ENCODE measurements at places on chromosomes 4 and X.
A peak's percentile ranks its signal among the peaks of the same experiment; 100 is the strongest.

- DNase-seq = no peak
Observed at GRCh38 chr4:16897991-16898827, at the start of gene LDB2. TSS of gene LDB2 (minus strand) at chr4:16898645.

- no peak for DNase-seq
Observed at GRCh38 chr4:98890702-98891455, 38.1 kb downstream of the EIF4E start.

DNA sequence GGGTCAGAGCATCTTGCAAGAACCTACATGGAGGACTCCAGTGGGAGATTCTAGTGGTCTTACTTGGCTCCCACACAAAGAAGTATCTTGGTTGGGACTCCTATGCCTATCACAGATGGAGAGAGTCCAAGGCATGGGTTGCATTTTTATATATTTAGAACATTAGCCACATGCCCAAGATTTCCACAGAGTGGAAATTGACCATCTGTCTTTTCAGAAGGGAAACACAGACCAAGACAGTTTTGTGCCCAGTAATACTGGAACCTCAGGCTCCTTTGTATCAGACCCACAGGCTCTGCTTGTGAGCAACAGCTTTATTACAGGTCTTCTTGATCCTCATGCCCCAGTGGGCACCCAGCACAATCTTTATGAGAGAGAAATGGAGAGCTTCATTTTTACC is 43.6 kb downstream of the PAGE2 start:
- no peak for DNase-seq

DNA sequence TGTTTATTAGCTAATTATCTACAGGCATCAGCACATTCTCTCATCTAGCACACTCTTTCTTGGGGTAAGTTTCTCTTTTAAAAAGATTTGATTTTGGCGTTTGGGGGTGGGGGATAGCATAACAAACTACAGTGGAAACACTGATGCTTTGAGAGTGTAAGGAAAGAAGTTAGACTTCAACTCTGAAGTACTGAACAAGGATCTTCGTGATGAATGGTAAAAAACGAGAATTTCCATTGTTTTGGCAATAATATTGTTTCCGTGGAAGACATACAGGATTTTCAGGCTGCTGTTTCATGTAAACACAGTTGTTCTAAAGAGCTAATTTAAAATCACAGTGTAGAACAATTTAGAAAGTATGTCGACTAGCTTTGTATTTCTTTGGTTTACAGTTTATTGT is 451 bp downstream of the LPAR4 start:
- DNase-seq = no peak

GRCh38 chr4:26094911-26095310 is 180.9 kb downstream of the SMIM20 start:
- DNase-seq = no peak

DNA sequence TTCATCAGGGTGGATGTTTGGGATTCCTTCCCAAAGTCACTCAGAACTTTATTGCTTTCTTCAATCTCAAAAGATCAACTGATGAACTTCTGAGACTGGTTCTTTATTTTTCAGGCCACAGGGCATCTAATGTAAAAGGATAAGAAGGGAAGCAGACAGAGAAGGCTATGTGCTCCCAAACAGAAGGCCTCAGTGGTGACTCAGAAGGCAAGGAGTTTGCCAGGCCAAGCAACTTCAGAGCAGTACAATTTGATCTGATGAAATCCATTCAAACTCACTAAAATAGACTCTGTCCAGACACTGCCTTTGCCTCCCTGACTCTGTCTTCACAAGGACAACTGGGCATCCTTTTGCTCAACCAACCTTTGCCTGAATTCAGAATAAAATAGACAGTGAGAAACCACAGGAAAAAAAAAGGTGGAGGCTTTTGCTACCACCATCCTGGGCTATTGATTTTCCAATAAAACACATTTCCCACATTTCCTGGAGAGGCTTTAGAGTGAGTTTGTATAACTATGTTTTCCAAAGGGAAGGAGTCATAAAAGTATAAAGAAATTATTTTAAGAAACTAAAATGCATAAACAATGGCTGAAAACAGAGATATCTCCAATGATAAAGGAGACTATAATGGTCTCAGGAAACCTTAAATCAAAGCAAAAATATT is 55.2 kb downstream of the ARHGEF6 start:
- no peak for DNase-seq

DNA sequence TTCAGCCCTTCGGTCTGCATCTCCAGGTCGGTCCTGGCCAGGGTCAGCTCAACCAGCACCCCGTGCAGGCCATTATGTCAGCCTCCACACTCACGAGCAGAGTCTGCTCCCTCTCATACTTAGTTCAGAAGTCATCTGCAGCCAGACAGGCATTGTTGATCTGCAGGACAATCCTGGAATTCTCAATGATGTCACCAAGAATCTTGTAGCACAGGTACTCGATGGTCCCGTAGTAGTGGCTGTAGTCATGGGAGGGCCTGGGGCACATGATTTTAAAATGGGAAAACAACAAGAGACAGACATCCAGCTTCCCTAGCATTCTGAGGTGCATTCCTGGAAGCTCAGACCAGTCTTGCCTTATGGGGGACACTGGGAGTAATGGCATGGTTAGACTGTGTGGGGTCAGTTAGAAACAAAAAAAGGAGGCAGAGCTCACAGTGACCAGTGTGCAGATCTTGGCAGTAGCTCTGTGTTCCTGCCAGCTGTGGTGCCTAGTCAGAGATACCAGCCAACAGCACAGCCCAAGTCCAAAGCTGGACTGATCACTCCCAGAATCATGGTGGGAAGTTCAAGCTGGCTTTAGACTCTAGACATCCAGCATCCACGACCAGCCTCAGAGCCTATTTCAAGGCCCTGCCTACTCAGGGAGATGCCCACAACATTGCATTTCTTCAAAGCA is 31.9 kb downstream of the LRIT3 start:
- DNase-seq = no peak

GRCh38 chr4:57614257-57614932 is 504.2 kb upstream of the IGFBP7 start:
- no peak for DNase-seq

- DNase-seq = no peak
Observed at GRCh38 chrX:48789366-48790220, 3.2 kb downstream of the GATA1 start.

DNA sequence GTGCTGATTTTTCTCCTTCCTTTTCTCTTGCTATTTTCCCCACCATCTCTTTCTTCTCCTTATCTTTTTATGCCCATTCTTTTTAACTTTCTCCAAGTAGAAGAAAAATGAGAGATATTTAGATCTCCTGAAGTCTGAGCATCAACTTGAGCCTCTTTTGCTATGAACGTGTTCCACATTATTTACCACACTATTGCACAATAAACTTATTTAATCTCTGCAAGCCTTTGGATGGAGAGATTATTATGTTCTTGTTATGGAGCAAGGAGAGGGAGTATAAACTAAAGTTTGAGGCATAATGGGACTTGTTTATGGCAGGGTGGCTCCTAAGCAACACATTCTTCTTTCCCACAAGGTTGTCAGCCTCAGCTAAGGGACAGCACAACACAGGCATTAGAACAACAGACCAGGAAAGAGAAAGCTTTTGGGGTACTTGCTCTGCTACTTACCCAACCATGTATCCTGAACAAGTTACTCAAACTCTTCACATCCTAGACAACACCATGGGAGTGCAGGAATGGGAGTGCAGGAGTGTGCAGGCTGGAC is 365.5 kb upstream of the BOD1L1 start:
- DNase-seq = no peak

GRCh38 chr4:168636506-168637196 is 139.8 kb downstream of the PALLD start:
- DNase-seq = no peak

DNA sequence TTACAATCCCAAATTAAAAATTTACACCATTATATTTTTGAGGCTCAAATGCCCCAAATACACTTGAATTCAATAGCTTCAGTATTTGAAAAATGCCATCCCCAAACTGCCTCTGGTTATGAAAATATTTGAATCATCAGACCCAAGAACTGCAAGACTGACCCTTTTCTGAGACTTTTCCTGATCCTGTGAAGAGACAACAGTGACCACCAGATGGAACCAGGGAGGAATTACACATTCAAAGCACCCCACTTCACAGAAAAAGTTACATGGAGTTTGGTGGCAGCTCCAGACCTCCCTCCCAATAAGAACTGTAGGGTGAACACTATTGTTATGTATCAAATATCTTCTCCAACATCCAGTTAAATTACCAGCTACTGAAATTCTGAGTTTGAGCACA is 44.0 kb upstream of the SCD5 start:
- DNase-seq = no peak

DNA sequence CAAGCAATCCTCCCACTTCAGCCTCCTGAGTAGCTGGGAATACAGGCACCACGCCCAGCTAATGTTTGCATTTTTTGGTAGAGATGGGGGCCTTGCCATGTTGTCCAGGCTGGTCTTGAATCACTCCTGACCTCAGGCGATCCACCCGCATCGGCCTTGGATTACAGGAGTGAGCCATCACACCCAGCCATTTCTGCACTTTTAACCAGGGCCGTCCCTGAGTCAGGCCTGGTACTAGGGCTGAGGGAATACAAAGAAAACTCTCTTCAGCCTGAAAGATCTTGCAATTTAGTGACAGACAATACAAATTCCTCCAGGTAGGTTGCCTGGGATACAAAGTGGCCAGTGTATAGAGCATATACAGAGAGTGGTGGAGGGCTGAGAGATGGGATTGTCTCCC is 65.8 kb downstream of the BCOR start:
- DNase-seq = no peak

GRCh38 chrX:63349307-63349706 is 1.8 kb downstream of the SPIN4 start:
- no peak for DNase-seq

DNA sequence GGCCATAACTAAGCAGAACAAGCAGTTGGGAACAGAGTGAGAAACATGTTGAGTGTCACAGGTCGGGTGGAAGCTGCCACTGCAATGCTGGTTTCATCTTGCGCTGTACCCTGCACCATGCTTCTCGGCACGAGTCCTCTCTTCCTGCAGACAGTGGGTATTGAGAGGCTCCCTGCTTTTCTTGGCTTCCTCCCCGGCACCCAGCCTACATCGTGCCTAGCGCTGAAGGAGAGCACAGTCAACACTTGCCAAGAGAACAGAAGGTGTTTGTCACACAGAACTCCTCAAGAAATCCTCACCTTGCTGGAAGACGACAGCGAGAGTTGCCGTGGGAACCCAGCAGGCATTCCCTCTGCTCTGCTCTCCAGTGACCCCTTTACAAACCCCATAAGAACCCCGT is 53.6 kb downstream of the EVC2 start:
- DNase-seq = no peak

DNA sequence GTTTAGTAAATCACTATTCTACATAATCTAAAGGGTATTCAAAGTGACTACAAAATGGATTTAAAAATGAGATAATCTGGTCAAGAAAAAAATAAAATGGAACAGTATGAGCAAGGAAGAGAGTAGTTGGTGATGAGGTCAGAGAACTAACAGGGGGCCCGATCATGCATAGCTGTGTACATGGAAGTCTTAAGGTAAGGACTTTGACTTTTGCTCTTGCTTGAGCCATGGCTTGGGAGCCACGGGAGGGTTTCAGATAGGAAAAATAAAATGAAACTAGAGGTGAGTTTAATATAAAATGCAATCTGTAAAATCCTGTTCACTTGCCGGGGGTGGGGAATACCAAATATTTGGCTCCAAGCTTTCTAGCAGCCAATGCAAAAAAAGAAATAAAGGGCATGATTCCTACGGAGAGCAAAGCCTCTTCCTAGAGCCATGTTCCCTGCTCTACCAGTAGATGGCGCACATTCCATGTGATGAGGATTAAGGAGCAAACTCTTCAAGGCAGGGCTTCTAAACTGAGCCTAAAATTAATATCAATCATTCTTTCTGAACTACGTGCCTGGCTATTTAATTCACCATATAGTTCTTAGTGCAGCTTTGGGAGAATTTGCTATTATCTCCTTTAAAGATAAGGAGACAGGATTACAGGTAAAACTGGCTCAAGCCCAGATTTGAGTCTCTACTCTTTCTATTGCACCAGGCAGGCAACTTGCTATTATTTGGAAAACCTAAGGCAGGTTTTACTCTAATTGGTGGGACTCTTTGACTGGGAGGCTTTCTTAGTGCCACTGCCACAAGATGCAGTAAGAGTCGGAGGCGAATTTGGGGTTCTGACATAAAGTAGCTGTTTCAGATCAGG is 6.8 kb upstream of the CLCN5 start:
- peak; percentile 50 for DNase-seq

DNA sequence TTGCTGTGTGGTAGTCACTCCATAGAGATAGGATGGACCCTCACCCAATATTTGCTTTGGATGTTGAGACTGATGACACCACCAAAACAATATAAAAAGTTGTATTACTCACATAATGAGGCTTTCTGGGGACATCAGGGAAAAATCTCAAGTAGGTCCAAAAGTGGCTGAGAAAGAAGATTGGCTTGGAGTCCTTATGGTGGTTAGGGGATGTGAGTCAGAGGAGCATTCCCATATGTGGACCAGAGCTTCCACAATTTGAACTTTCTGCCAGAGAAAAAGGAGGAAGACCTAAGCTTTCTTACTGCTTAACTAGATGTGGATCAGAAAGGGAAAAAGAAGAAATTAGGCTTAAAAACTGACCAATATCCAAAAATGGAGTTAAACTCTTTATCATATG is 460.5 kb downstream of the SH3BGRL start:
- no peak for DNase-seq

DNA sequence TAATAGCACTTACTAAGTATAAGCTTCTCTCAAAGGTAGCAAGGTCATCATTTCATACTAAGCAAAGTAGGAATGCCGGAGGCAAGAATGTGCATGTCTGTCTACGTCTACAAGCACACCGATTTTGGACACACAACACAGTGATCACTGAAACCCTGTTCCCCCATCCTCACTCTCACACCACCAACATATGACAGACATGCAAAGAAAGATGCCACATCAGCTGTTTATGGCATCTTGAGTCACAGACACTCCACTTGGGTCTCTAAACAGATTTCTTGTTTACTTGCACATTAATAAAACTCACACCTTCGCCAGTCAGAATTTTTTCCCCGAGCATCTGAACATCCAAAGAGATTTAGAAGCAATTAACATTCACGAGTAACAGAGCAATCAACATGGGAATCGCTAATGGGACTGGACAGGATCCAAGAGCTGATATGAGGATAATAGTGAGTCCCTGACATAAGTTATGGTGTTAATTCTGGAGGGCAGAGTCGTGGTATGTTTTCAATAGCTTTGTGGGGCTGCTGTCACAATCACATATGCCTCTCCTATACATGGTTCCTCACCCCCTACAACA is 324.1 kb downstream of the DHX15 start:
- no peak for DNase-seq

GRCh38 chr4:132934911-132935310 is 214.2 kb upstream of the PCDH10 start:
- no peak for DNase-seq

DNA sequence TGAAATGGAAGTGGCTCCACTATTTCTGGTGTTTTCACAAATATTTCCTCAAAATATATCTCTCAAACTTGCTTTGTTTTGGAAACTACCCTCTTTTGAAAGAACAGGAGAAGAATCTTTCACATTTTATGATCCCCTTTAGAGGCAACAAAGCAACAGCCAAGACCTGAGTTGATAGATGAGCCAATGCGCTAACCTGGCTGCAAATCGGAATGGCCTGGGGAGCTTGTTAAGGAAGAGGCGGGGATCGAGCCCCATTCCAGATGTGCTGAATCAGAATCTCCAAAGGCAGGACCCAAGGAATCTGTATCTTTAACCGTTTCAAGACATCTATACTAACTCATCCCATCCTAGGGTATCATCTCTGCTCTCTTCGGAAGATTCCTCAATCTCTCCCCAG is 181.3 kb downstream of the GPC3 start:
- no peak for DNase-seq

- no peak for DNase-seq
Observed at GRCh38 chr4:125360727-125361126, 46.0 kb downstream of the FAT4 start.

- no peak for DNase-seq
Observed at GRCh38 chr4:137283737-137284136, 248.6 kb downstream of the PCDH18 start.
